ENCODE measurements at places on chromosomes 13 and 19.

GRCh38 chr13:43094901-43095300 lies 71.5 kb downstream of the DNAJC15 start:
- DNase-seq = no peak

DNA sequence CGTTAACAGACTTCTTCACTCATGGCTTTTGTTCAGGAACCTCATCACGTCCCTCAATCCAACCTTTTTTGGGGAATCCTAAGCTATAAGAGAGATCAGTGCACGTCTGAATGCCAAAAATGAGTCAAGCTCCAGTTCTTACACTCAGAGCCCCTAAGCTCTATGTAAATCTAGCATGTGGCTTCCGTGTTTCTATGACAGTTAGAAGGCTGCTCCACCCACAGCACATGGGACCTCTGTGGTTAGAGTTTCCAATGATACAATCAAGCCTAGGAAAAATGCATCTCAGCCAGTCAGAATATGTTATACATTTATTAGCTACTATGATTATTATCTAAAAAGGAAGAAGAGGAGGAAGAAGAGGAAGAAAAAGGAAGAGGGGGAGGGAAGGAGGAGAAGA lies 135.9 kb downstream of the ENOX1 start:
- peak; percentile 47 for DNase-seq

DNA sequence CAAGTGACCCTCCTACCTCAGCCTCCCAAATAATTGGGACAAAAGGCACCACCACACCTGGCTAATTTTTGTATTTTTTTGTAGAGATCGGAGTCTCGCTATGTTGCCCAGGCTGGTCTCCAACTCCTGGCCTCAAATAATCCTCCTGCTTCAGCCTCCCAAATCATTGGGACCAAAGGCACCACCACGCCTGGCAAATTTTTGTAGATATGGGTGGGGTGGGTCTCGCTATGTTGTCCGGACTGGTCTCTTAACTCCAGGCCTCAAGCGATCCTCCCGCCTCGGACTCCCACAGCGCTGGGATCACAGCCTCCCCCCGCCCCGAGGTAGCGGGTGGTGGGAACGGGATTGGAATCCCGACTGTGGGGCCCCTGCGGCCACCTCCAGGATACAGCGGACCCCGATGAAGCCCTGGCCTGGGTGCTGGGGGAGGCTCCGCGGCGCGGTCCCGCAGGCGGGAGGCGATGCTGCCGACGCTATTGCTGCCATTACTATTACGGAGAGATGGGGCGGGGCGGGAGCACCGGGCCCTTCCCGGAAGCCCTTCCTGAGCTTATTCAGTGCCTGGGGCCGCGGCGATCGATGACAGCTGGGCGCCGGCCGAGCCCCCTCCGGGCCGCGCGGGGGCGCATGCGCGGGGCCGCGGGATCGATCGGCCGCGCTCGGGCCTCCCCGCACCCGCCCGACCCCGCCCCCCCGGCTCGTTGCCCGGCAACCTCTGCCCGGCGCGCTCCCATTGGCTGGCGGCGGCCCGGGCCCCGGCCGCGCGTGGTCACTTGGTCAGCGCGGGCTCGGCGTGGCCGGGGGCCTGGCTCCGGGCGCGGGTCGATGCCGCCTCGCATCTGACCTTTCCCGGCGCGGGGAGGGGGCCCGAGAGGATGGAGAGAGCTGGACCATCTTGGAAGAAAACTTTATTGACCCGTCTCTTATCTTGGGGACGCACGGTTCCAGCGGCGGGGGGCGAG lies 27.9 kb upstream of the ONECUT3 start:
- DNase-seq = peak; percentile 30

DNA sequence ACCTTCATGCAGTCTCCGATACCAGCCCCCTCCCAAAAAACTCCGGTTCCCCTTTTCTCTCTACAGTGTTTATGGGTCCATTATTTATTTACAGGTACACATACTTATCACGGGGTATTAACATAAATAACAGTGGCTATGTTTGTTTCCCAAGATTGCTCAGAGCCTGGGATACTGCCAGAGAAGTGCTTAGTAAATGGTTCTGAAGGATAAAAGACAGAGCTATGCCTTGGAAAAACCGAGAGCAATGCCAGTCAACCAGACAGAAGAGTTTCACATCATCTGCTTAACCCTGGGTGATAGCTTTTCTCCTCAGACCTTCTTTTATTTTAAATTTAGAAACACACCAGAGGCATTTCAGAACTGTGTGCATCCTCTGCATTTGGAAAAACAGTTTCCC lies 61.3 kb downstream of the NUFIP1 start:
- no peak for DNase-seq

DNA sequence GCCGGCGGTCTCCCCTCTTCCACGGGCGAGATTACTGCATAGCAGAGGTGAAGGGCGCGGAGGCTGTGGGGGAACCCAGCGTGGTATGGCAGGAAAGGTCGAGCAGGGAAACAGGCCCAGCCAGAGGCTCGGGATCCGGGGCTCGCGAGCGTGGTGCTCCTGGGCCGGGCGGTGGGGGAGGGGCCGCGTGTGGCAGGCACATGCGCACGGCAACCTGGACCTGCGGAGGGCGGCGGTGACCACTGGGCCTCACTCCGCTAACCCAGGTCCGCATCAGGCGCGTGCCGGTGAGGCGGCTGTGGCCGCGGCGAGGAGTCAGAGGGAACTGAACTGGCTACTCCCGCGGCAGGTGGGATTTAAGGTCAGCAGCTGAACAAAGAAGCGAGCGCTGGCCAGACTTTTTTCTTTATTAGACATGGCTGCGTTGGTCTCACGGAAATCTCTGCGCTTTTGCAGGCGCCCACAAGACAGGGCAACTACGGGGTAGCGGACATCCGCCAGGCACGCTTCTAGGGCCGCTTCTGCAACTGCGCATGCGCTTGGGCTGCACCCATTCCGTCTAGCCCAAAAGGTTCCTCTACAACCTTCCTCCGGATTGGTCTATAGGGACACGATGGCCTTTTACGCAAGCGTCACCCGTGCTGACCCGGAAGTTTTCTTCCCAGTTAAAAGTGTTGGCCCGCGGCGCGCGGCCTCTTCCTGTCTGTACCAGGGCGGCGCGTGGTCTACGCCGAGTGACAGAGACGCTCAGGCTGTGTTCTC lies at the start of gene RPS5:
Gene RPS5 (plus strand): TSS at position 694 of the 762 bp plus-strand sequence. CDS start 869 bp downstream, outside the sequence.
- DNase-seq = peak; percentile 100

- peak; percentile 6 for DNase-seq
These were observed 562.1 kb upstream of the PCDH9 start for GRCh38 chr13:67792151-67792676.

DNA sequence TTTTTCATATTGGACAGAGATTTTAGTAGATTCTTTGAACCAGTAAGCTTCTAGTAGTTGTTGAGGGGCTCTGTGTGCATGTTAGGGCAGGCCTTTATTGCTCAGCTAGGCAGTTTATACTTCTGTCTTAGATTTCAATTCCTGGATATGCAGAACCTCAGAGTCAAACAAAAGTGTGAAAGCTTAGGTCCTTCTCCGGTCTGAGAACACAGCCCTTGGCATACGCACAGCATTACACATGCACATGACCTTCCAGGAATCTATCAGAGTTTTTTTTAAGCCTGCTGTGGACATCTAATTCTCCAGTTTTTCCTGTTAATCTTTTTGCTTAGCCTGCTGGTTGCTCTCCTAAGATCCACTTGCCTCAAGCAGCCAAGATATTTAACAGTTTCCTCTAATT lies 77.9 kb upstream of the KL start:
- DNase-seq = no peak

GRCh38 chr19:38210458-38210987 lies 13.5 kb downstream of the DPF1 start:
- DNase-seq = no peak

DNA sequence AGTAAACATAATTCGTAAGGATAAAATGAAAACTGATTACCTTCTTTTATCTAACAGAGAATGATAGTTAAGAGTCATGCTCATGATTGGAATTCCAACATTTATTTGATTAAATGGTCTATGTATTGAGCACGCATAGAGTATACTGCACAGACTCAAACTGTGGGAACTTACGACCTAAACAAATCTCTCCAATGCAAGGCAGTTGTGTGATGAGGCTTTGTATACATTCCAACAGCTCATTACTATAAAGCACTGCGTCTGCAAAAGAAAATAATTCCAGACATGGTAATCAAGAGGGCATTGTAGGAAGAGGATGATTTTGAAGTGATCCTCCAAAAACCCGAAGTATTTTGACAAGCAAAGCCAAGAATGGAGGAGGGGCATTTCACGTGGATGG lies 169.5 kb downstream of the NUFIP1 start:
- DNase-seq = no peak

- DNase-seq = no peak
These were observed 1.1 kb downstream of the PLIN5 start for GRCh38 chr19:4533835-4534424.

Measured in hematopoietic multipotent progenitor cell treated with erythropoietin and hydrocortisone succinate and interleukin-3 and kit ligand, for 6 days (in vitro differentiated cells).